ENCODE measurements at places on chromosomes 3 and 15. TPM values are rescaled to one million over a fixed set of nuclear protein-coding genes. Genes with fewer than 3 reads are reported as not detected.
A peak's percentile ranks its signal among the peaks of the same experiment; 100 is the strongest.

The ABI3BP gene
- polyA plus RNA-seq, result 30.3 TPM

The LARP6 gene
- 95.9 TPM for polyA plus RNA-seq

The RASGRF1 gene
- polyA plus RNA-seq, result not detected

The TMEM266 gene
- polyA plus RNA-seq, result 0.10 TPM

The FOXB1 gene
- polyA plus RNA-seq, result not detected

The LRRIQ4 gene
- not detected for polyA plus RNA-seq

DNA sequence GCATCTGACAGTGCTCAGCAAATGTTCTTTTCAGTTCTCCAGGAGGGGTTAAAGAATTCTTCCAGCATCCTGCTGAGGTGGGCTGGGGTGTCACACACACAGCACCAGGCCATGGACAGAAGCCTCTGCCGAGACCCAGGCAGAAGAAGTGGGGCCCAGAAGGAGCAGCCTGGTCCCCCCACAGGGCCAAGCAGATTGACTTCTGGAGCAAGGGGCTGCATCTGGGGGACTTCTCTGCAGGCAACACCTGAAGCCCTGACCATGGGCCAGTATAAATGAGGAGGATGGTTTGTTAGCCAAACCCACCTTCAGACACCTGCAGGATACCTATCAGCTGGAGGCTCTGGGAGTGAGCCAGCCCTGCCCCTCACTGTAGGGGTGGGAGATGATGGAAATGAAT lies 16.2 kb upstream of the TMEM40 start:
- H3K36me3 ChIP-seq, result no peaks in the 10 kb centered on the region
- H3K4me3 ChIP-seq, result no peak overlapping the region
- no peaks in the 10 kb centered on the region for H3K4me1 ChIP-seq
- no peak overlapping the region for H3K27ac ChIP-seq

- H3K27ac ChIP-seq, result peak overlapping the region; percentile 70
- H3K4me3 ChIP-seq, result no peak overlapping the region
- no peaks in the 10 kb centered on the region for H3K27me3 ChIP-seq
- peak; percentile 46 for DNase-seq
- H3K36me3 ChIP-seq, result no peaks in the 10 kb centered on the region
Observed at GRCh38 chr15:58506783-58507668, 75.2 kb downstream of the LIPC start.

DNA sequence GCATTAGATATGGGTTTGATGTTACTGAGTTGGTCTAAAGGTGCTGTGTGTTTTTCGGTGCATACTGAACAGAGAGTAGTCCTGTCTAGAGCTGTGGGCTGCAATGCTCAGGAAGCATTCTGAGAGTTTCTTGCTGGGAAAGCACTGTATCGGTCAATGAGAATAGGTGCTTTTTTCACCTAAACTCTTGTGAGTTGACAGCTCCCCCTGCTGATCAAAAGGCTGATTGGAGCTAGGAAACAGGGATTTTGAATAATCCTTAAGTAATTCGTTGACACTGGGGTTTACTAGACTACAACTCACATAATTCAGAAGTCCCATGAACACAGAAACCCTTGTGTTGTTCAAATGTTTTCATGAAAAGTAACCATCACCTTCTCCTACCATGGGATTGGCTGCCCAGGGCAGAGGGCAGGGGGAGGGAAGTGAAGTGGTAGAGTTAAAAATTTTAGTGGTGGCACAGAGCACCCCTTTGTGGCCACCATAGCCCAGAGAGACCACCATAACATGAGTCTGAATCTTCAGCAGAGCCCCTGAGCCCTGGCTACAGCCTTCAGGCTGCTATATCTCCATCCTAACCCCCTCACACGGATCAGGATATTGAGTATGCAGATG lies 13.0 kb upstream of the MANF start:
- H3K36me3 ChIP-seq, result no peaks in the 10 kb centered on the region
- no peak overlapping the region for H3K4me3 ChIP-seq
- H3K27me3 ChIP-seq, result no peaks in the 10 kb centered on the region
- no peaks in the 10 kb centered on the region for H3K4me1 ChIP-seq
- DNase-seq, result peak; percentile 85

GRCh38 chr3:4561661-4562060 lies 68.5 kb downstream of the ITPR1 start:
- no peaks in the 10 kb centered on the region for H3K27me3 ChIP-seq
- H3K4me1 ChIP-seq, result no peaks in the 10 kb centered on the region
- DNase-seq, result no peak
- H3K4me3 ChIP-seq, result no peak overlapping the region
- H3K27ac ChIP-seq, result no peak overlapping the region

DNA sequence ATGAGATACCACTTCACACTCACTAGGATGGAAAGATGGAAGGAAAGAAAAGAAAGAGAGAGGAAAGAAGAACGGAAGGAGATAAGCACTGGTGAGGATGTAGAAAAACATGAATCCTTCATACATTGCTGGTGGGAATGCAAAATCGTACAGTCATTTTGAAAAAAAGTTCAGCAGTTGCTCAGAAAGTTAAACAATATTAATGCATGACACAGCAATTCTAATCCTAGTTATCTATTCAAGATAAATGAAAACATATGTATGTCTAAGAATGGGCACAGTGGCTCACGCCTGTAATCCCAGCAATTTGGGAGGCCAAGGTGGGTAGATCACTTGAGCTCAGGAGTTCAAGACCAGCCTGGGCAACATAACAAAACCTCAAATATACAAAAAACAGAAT lies 59.1 kb downstream of the SENP7 start:
- no peak overlapping the region for H3K4me3 ChIP-seq
- H3K36me3 ChIP-seq, result 0 out of 2 replicates have a peak, but pooled peaks cover 5% of the 10 kb centered on the region
- H3K4me1 ChIP-seq, result no peaks in the 10 kb centered on the region
- peak; percentile 8 for DNase-seq
- H3K27me3 ChIP-seq, result no peaks in the 10 kb centered on the region

DNA sequence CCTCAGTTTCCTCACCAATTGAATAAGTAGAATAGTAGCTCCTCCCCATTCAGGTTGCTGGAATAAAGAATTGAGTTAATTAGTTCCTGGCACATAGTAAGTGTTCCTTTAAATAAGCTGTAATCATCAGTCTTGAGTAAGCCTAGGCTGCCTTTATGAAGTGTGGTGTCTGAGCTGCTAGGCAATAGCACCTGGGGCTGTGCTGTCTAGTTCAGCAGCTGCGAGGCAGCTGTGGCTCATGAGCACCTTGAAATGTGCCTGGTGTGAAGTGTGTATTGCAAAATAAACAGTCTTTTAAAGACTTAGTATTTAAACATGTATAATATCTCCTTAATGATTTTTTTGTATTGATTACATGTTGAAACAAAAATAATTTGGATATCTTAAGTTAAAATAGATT lies 77.6 kb downstream of the TOP2B start:
- H3K27ac ChIP-seq, result no peak overlapping the region
- DNase-seq, result no peak
- no peak overlapping the region for H3K4me3 ChIP-seq
- H3K4me1 ChIP-seq, result peaks cover under 1% of the 10 kb centered on the region

DNA sequence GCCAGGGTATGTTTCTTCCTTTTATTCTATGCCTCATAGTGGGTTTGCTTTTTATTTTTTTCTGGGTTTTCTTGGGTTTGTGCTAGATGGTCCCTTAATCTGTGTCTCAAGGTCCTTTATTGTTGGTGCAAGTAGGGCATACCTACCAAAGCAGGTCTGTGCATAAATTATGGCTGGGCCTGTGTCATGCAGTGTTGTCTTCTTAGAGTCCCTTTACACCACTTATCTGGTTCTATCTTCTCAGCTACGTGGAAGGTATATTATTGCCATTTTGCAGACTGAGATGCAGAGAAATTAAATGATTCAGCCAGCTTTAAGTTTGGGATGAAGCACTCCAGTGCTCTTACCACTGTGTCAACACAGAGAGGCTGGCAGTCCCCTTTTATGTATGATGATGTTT lies 293.5 kb upstream of the SOX2 start:
- H3K27ac ChIP-seq, result no peak overlapping the region
- no peaks in the 10 kb centered on the region for H3K27me3 ChIP-seq
- H3K4me3 ChIP-seq, result no peak overlapping the region
- no peak for DNase-seq
- no peaks in the 10 kb centered on the region for H3K4me1 ChIP-seq

GRCh38 chr3:41726891-41727290 lies 235.0 kb downstream of the ULK4 start:
- H3K36me3 ChIP-seq, result no peaks in the 10 kb centered on the region
- no peak overlapping the region for H3K27ac ChIP-seq
- no peaks in the 10 kb centered on the region for H3K27me3 ChIP-seq
- no peak overlapping the region for H3K4me3 ChIP-seq

- no peaks in the 10 kb centered on the region for H3K27me3 ChIP-seq
- H3K36me3 ChIP-seq, result no peaks in the 10 kb centered on the region
- no peak for DNase-seq
Observed at GRCh38 chr15:75659141-75659771, 11.5 kb downstream of the SNX33 start.

DNA sequence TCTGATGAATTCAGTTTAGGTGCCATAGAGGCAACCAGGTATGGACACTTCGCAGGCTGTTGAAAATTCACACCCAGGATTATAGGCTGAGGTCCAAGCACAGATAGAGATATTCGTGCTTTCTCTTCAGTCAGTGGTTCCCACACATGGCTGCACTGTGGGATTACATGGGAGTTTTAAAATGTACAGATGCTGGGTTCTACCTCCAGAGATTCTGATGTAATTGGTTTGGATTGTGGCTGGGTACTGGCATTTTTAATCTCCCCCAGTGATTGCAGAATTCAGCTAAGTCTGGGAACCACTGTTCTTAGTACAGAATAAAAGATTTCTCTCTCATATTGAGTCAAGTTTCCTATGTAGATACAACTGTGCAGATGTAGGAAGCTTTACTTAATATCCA lies 91.6 kb downstream of the FOXB1 start:
- H3K27ac ChIP-seq, result peak overlapping the region; percentile 79
- no peaks in the 10 kb centered on the region for H3K36me3 ChIP-seq
- H3K4me1 ChIP-seq, result peaks cover 34% of the 10 kb centered on the region
- 0 out of 2 replicates have a peak overlapping the region, but pooled peaks have one; percentile 14 for H3K4me3 ChIP-seq

DNA sequence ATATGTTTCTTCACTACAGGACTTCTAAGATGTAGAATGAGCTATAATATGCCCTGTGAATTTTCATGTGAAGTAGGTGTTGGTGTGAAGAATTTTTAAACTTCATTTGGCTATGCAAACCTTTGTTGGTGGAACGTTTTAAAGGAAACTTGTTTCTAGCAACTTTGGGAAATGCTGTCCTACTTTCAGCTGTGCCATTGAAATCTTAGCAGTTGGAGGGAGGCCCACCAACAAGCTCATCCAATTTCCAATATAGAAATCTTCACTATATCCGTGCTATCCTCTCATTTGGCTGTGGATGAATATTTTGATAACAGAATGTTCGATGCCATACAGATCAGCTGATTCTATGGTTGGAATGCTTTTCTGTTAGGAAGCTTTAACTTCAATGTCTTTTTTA lies 51.3 kb downstream of the GRM7 start:
- no peak for DNase-seq
- no peaks in the 10 kb centered on the region for H3K4me1 ChIP-seq
- H3K27ac ChIP-seq, result no peak overlapping the region
- H3K27me3 ChIP-seq, result no peaks in the 10 kb centered on the region
- H3K36me3 ChIP-seq, result no peaks in the 10 kb centered on the region

DNA sequence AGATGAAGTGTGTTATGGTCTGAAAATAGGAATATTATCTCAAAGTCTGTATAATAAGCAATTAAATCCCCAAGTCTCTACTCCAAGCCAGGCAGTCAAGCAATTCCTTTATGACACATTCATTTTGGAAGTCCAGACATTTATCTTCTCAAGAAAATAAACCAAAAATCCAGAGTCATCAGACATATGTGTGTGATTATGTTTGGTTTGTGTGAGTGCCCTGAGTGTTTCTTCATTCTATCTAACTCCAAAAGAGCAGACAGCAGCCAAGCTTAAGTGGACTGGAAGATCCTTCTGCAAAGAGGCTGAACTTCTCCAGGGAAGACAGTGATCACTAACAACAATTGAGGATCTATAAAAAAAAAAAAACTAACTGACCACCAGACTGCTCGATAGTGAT lies 239.8 kb downstream of the STAG1 start:
- H3K4me3 ChIP-seq, result no peak overlapping the region
- H3K4me1 ChIP-seq, result peaks cover 13% of the 10 kb centered on the region
- H3K27me3 ChIP-seq, result no peaks in the 10 kb centered on the region
- peak overlapping the region; percentile 25 for H3K27ac ChIP-seq
- H3K36me3 ChIP-seq, result no peaks in the 10 kb centered on the region

DNA sequence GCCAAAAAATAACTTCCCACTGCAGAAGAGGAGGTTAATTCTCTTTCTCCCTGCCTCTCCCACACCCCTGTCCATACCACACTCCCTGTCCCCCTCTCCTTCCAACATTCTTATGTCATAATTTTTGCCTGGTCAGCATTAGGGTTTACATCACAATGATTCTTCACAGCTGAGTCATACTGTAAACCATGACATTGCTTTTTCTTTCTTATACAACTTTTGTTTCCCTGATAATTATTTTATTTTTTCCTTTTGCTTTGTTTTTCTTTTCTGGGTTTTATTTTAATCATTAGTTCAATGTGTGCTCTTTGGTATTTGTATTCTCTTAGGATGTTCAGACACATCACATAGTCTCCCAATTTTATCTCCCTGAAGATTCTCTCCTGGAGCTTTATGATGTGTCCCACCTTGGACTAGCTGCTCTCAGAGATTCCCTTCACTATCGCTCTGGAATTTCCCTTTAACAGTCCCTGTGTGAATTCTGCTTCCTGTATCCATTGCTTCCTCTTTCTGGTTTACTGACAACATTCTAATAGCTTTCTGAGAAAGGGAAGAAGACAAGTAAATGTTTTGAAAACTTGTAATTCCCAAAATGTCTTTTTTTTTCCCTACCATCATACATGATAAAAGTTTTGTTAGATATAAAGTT lies 70.7 kb downstream of the SOX2 start:
- peak; percentile 5 for DNase-seq
- H3K27ac ChIP-seq, result no peak overlapping the region
- H3K4me1 ChIP-seq, result no peaks in the 10 kb centered on the region
- H3K36me3 ChIP-seq, result no peaks in the 10 kb centered on the region
- H3K4me3 ChIP-seq, result no peak overlapping the region

DNA sequence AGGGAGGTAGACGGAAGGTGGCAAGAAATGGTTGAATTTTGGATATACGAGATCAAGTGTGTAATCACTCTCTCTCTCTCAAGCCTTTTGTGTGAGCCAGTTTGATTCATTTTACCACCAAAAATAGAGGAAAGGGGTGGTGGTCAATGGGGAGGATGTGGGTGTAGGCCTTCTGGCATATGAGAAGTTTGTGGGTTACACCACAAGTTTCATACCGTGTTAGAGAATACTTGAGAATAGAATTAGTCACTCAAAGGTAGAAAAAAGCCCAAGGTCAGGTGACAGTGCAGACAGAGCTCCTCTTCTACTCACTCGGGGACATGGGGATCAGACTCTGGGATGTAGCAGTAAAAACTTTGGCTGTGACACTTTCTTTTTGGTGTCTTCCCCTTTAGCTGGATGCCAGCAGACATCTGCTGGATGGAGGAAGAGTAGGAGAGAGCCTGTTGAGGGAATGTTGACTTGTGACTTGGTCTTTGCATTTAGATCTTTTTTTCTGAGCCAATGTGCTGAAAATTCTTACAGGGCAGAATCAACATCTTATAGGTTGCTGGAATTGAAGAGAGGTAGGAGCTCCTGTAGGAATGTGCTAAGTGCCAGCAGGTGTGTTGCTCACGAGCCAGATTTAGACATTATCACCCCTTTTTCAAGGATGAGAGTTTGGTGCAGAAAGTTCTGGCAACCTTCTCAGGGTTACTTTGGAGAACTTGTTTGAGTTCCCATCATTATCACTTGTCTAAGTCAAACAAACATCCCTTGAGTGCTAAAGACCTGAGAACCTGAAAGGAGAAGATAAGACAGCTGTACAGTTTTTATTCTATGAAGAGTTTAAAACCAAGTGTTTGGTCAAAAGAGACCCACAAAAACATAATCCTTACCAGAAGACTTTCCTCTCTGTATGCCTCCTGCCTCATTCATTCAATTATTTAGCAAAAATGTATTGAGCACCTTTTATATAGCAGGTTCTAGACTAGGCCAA lies 43.9 kb upstream of the RYK start:
- no peaks in the 10 kb centered on the region for H3K36me3 ChIP-seq
- H3K4me3 ChIP-seq, result no peak overlapping the region
- DNase-seq, result no peak
- H3K4me1 ChIP-seq, result peaks cover 11% of the 10 kb centered on the region
- H3K27ac ChIP-seq, result no peak overlapping the region

Data from GM23248 (cell line).